ENCODE measurements at places on chromosomes 3 and 15. TPM values are rescaled to one million over a fixed set of nuclear protein-coding genes. Genes with fewer than 3 reads are reported as not detected.

Gene EXD1
- total RNA-seq: not detected

DNA sequence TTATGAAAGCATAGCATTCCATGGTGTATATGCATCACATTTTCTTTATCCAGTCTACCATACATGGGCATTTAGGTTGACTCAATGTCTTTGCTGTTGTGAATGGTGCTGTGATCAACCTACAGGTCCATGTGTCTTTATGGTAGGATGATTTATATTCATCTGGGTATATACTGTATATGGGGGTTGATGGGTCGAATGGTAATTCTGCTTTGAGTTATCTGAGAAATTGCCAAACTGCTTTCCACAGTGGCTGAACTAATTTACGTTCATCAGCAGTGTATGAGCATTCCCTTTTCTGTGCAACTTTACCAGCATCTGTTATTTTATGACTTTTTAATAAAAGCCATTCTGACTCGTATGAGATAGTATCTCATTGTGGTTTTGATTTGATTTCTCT lies 662.4 kb upstream of the BCHE start:
- DNase-seq: no peak

DNA sequence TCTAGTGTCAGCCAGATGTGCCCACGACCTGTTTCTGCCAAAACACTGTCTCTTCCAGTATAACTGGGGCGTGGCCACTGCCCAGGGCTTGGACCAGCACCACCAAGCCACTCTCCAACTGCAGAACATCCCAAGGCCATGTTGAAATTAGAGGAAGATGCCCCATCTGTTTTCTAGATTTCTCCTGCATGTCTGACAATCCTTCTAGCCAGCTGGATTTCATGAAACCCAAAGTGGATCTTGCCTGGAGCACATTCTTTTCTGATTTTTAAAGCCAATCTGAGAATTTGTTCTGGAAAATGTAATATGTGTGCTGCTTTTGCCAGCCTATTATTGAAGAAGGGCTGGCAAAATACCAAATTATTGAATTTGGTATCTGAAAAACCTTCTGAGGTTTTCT lies 182.5 kb downstream of the SLCO3A1 start:
- DNase-seq: no peak

Gene ACP3
- total RNA-seq: not detected

Gene PTX3
- 0.14 TPM for total RNA-seq

DNA sequence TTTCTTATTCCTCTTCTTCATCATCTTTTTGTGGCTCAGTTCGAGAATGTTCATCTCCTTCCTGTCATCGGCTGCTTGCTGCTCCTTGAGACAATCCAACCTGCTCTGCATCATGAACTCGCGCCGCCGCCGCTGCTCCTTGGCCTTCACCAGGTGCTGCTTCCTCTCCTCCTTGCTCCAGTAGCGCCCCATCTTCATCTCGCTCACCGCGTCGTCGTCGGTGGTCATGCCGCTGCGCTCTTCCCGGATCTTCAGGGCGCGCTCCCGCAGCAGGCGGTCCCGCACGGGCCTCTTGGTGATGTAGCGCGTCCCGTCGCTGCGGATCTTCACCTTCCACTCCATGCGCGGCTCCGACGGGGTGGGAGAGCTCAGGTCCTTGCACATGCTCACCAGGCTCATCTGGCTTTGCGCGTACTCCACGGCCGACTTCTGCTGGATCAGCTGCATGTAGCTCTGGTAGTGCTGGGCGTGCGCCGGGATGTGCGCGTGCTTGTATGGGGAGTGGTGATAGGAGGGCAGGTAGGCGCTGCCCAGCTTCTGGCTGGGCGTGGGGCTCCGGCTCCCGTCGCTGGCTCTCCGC lies 241.2 kb downstream of the PDZRN3 start:
- DNase-seq: no peak

DNA sequence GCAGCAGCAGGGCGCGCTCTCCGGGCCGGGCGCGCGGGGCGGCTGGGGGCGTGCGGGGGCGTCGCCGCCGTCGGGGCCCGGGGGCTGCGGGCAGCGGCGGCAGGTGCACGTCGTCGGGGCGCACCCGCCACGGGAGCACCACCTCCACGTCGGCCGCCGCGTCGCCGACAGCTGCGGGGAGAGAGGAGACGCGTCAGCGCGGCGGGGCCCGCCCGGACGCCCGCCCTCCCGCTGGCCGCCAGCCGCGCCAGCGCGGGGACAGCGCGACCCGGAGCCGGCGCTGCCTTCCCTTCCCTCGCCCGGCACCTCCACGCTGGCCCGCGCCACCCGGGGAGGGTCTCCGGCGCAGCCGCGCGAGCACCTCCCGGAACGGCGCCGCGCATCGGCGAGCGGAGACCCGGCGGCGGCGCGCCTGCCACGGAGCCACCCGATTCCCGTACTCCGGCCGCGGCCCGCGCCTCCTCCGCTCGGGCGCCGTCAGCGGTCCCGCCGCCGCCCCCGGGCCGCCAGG lies 481 bp downstream of the ADAMTS17 start:
- peak; percentile 68 for DNase-seq

DNA sequence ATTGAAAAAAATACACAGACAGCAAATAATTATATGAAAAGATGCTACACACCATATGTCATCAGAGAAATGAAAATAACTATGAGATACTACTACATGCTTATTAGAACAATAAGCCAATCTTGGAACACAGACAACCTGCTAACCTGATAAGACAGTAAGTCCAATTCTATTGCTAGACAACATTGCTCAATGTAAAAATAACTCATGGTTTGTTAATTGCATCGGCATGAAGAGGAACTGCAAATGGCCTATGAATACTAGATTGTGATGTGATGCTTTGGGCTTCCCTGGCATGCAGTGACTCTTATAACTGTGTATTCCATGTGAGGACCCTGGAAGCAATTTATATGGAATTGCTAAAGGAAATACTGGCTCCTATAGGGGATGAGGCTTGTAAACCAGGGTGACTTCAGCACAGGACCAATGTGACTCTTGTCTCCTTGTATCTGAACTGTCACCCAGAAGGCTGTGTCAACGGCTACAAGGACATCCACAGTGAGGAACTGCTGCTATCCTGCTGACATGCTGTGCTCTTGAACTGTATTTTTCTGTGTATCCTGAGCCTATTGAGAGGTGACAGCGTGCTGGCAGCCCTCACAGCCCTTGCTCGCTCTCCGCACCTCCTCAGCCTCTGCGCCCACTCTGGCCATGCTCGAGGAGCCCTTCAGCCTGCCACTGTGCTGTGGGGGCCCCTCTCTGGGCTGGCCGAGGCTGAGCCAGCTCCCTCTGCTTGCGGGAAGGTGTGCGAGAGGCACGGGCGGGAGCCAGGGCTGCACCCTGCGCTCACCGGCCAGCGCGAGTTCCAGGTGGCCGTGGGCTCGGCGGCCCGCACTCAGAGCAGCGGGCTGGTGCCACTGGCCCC lies 385.7 kb downstream of the CNTN4 start:
- no peak for DNase-seq

DNA sequence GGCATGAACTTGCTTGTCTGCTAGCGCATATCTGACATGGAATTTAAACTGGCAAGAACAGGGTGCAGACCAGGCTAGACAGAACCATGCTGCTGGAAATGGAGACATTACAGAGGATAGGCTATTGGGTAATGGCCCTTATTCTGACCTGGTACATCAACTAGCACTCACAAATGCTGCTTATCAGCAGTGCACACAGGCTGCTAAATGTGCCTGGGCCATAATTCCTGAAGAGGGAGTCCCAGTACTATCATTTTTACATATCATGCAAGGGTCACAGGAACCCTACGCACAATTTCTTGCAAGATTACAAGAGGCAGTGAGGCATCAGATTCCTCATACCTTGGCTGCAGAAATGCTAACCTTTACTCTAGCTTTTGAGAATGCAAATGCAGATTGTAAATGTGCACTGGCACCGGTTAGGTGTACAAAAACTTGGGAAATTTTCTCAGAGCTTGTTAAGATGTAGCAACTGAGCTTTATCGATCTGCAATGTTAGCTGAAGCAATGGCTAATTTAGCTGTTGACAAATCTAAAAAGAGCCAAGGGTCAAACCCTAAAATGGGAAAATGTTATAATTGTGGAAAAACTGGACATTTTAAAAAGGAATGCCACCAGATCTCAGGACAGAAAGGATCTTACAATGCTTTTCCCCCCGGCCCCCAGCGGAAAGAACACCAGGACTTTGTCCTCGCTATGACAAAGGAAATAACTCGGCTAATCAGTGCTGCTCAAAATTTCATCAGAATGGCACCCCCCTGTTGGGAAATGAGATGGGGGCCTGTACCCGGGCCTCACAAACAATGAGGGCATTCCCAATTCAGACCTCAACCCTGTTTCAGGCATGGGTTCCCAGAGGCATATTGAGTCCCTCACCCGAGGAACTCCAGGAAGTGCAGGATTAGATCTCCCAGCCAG lies 21.1 kb downstream of the CCRL2 start:
- DNase-seq: no peak

- DNase-seq: no peak
Measured at GRCh38 chr15:79190093-79190492, 92.4 kb upstream of the ANKRD34C start.

Gene ADAMTS17
- total RNA-seq: 5.6 TPM

DNA sequence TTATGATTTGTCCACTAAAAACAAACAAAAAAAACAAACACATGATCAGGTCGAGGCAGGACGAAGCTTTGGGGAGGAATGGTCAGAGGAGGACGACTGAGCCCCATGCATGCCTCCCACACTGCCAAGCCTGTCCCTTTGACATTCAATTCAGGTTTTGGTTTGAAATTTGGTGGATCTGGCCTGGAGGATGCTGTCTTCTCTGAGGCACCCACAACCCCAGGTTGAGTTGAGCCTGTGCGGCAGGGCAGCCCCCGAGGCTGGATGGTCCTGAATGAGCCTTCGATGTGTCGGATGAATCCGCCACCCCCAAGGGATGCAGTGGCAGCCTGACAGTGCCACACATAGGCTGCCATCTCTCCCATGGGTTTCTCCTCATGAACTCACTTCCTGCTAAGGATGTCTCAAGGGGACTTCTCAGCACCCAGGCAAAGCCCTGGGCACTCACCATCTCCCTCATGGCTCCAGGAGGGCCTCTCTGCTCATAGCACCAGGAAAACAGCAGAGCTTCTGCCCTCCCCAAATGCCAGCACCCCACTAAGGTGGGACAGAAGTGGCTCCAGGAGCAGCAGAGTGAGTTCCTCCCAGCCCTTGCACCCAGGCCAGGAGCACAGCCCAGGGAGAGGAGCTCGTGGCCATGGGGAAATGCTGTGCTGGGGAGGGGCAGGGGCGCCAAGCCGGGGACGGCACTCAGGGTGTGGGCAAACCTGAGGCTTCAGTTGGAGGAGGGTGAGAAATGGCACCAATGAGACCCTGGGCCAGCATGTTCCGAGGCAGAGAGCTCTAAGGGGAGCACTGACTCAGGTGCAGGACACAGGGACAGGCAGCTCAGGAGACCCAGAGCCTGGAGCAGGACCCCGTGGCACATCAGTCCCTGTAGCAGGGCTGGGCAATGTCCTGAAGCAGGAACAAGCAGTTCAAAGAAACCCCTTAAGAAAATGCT lies 18.5 kb downstream of the PRR23E start:
- no peak for DNase-seq

GRCh38 chr3:187136936-187137335 lies 2.4 kb downstream of the RPL39L start:
- no peak for DNase-seq

Gene GOLGA8T
- total RNA-seq: 2.6 TPM

GRCh38 chr15:100201376-100202280 lies 140.1 kb downstream of the ADAMTS17 start:
- peak; percentile 56 for DNase-seq

Gene CYP8B1
- total RNA-seq: not detected

DNA sequence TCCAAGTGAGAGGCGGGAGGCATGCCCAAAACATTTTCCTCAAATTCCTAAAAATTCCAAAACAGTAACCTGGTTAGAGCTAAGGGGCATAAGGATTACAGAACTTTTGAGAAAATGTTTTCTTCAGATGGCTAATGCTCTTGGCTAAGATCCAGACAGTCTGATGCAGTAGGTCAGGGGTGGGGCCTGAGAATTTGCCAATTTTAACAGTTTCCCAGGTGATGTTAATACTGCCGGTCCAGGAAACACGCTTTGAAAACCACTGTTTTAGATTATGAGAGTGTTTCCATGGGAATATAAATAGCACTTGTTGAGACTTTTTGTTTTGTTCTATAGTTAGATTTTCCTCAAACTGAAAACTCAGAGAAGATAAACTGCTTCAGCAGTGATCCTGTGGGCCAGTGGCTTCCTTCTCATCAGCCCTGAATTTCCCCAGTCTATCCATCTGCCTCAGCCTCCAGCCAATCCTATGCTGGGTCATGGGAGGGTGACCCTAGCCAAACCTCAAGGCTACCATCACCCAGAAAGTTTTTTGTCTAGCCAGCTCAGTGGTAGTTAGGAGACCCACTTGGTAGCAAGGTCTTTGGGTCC lies 71.6 kb upstream of the ACP3 start:
- no peak for DNase-seq

DNA sequence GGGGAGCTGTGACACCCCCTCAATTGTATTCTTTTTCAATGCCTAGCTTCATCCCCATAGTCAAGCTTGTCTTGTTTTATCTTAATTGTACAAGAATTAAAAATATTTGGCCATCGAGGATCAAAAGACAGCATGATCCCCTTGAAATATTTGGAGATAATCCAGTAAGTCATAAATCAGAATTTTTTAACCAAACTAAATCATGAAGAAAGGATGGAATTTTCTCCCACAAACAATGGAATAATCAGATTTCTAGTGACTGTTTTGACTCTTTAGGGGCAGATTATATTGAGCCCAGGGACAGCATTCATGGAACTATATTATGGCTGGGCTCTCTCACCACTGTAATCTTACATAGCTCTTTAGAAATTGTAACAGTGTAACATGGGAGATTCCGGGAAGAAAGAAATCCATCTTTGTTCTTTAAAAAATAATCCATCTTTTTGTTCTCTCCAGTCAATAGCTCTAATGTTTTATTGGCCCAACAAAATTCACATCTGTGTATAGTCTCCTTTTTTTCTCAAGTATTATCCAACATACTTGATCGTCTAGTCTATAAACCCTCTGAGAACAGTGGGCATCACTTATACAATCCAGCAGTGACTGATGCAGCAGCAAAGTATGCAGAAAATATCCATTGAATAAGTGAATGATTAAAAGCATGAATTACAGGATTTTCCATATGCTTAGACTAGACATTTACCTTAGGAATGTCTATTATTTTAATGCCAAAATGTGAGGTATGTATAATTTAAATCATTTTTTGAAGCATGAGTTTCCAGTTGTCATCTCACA lies 277.0 kb upstream of the PLSCR5 start:
- DNase-seq: no peak

- no peak for DNase-seq
Measured at GRCh38 chr3:151096716-151097115, 11.3 kb downstream of the MED12L start.

Gene MAP2K1
- total RNA-seq: 96.5 TPM

Gene PGBD4
- total RNA-seq: 4.5 TPM

- no peak for DNase-seq
Measured at GRCh38 chr15:71448688-71449114, 333.4 kb downstream of the THSD4 start.

Gene LRRN1
- 1.4 TPM for total RNA-seq

DNA sequence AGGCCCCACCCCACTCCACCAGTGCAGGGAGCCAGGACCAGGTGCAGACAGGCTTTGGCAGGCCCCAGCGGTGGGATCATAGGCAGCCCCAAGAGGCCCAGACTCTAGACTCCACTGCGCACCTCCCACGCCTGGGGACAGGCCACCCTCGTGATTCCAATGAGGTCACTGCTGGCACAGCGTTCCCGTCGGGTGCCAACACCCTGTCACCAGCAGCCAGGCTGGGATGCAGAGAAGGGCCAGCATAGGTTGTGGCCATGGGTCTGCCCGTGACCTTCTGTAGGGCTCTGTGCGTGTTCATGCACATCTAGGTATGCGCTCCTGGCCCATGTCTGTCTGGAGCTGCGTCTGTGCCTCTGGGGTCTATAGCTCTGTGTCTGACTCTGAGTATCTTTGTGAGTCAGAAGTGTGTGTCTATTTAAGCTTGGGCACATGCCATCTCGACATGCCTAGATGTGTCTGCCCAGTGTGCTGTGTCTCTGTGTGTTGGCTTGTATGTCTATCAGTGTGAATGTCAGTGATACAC lies 13.0 kb downstream of the VIPR1 start:
- no peak for DNase-seq
